ENCODE measurements at places on chromosomes 4 and X. TPM values are rescaled to one million over a fixed set of nuclear protein-coding genes. Genes with fewer than 3 reads are reported as not detected.

DNA sequence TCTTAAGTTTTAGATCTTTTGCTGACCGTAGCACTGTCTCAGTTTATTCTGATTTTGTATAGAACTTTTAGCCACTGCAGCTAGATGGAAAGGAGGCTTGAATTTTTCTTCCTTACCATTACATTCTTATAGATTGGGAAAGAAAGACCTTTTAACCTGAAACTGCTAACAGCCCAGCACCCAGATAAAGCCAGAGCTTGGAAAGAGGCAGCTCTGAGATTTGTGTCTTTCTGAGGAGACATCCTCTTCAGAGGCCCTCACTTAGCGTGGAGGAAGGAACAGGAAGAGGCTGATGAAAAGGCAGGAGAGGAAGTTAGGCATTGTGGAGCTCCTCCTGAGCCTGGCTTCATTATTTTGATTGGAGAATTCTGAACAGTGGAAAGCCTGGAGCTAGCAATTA, 35.1 kb downstream of the ATG4A start:
- no peak for DNase-seq

DNA sequence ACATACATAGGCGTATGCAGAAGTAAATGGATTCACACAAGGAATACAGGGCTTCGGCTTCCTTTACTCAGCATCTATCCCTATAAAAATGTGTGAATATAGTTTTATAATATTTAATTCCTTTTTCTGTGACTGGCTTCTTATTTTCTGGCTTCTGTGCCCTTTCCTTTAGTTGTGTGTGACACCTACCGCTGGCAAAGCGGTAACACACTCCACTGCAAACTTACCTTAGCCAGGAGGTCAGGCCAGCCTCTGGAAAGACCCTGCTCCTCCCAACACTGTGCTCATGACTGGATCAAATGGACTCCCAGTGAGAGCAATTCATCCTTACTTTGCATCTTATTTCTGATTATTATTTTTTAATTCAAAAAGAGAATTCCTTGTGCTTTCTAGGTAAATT, 244.2 kb downstream of the ANK2 start:
- DNase-seq, result no peak

DNA sequence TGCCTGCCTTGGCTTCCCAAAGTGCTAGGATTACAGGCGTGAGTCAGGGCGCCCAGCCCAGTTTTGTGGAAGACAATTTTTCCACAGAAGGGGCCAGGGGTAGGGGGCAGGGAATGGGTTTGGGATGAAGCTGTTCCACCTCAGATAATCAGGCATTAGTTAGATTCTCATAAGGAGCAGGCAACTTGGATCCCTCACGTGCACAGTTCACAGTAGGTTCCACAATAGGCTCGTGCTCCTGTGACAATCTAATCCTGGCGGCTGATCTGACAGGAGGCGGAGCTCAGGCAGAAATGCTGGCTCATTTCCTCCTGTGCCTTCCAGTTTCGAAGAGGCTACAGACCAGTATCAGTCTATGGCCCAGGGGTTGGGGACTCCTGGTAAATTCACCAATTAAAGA, 491.6 kb upstream of the AADAT start:
- no peak for DNase-seq

DNA sequence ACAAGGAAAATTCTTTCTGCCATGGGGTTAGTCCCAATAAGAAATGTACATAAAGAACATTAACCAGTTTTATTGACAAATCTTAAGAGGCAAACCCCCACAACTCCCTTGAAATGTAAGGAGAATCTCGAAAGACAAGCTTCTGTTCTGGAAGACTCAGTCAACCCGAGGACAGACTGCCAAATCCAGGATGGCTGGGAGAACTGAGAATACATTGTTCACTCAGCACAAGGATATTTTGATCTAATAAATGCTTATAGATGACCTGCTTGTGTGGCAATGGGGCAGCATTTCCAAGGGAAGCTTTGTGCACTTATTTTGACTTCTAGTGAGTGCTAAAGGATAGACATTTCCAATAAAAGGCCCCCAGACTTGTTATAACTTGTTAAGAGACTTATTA, 280.4 kb downstream of the DHX15 start:
- no peak for DNase-seq

DNA sequence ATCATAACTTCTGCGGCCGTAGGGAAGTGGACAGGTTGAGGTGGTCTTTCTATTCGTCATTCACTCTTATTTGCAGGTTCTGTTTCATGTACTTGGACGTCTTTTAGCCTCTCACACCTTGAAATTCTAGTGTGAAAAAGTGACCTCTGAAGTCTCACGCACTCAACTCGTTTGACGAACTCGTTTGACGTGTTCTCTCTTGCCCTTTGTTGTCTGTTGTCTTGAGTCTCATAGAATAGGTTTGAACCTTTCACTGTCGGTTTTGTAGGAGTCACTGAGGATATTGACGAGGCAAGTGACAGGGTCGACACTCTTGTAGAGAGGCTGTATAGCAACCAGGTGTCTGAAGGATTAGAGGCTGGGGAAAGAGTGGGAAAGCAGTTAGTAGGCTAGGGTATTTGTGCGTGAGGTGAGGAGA, 1.1 kb upstream of the PGRMC2 start:
- DNase-seq, result no peak

- no peak for DNase-seq
Measured at GRCh38 chr4:147050356-147050765, 104.7 kb upstream of the TTC29 start.

DNA sequence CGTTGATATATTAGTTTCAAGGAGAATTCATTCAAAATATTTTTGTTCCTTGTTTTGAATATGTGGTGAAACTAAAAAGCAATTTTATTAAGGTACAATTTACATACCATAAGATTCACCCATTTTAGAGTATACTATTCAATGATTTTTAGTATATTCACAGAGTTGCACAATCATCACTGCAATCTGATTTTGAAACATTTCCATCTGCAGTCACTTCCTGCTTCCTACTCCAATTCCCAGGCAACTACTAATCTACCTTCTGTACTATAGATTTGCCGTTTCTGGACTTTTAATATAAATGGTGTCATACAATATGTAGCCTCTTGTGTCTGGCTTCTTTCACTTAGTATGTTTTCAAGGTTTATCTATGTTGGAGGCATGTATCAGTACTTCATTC, 71.3 kb downstream of the SLC9A7 start:
- no peak for DNase-seq

GRCh38 chr4:82469791-82470345, 39.5 kb downstream of the ENOPH1 start:
- DNase-seq, result peak; percentile 18

DNA sequence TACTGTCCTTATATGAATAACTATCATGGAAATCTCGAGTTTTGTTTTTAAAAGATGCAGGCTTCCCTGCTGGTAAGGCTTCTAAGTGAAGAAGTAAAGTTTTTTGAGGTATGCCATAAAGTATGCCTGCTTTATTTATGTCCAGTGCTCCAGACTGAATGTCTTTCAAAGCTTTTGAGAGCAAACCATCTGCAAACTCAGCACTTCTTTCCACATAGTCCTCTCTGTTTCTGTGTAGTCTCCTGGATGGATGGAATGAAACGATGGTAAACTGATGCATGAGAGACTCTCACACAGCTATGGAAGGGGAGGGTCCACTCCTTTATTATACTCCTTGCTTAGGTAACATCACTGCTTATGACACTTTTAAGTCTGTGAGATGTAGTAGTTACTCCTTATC, 73.7 kb downstream of the NCAPG start:
- DNase-seq, result no peak

GRCh38 chr4:26140150-26140898, 180.5 kb upstream of the RBPJ start:
- DNase-seq, result peak; percentile 19

DNA sequence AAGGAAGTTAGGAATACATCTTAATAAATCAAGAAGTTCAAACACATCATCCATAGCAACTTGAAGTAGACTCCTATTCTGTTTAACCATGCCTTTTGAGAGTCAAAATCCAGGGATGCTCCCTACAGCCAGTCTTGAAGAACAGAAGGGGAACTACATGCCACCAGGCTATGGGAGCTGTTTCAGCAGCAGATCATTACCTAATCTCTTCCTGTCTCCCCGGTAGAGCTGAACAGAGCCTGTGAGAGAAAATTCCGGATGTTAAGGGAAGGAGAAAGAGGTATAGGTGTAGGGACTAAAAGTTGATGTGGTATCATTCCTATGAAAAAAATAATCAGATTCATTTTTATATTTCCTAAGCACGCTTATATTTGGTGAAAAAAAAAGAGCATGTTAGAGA, 352.2 kb downstream of the SPRY1 start:
- DNase-seq, result no peak

DNA sequence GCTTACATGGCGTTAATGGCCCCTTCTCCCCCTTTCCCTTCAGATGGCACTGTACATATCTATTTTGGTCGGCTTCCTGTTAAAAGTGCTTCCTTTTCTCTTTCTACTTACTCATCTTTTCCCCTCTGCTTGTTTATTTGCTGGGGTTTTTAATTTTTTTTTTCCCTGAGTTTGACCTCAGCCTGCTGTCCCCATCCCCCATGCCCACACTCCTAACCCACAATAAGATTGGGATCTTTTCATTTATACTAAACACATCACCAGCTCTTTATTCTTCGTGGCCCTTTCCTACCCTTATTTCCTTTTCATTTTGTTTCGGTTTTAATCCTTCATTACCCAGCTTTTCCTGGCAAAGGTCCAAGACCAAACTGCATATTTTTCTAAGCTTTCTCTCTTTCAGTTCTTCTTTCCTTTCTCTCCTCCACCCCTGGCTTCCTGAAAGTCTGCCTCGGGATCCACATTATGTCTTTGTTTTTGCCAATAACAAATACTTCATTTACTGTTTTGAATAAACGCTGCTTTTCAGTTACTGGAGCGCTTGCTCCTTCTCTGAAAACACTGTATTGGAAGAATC, 152.0 kb upstream of the USP9X start:
- DNase-seq, result no peak

GRCh38 chr4:112840061-112840460, 203.1 kb downstream of the LARP7 start:
- peak; percentile 9 for DNase-seq

DNA sequence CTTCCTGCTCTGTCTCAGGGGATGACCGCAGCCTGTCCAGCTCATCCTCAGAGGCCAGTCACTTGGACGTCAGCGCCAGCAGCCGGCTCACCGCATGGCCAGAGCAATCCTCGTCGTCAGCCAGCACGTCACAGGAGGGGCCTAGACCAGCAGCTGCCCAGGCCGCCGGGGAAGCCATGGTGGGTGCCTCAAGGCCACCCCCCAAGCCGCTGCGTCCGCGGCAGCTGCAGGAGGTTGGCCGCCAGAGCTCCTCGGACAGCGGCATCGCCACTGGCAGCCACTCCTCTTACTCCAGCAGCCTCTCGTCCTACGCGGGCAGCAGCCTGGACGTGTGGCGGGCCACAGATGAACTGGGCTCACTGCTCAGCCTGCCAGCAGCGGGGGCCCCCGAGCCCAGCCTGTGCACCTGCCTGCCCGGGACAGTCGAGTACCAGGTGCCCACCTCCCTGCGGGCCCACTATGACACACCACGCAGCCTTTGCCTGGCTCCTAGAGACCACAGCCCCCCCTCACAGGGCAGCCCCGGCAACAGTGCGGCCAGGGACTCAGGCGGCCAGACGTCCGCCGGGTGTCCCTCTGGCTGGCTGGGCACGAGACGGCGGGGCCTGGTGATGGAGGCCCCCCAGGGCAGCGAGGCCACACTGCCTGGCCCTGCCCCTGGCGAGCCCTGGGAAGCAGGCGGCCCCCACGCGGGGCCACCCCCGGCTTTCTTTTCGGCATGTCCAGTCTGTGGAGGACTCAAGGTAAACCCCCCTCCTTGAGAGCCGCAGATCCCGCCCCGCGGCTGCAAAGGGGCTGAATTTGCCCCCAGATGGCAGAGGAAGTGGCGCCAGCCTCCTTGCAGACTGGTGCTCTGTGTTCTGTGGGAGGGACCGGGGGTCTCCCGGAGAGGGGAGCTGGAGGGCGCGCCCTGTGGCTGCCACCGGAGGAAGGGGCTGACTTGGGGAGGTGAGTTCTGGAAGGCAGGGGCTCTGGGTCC, 29.9 kb downstream of the DOK7 start:
- no peak for DNase-seq

GRCh38 chrX:135384161-135384836, 37.4 kb upstream of the SMIM10L2A start:
- no peak for DNase-seq

DNA sequence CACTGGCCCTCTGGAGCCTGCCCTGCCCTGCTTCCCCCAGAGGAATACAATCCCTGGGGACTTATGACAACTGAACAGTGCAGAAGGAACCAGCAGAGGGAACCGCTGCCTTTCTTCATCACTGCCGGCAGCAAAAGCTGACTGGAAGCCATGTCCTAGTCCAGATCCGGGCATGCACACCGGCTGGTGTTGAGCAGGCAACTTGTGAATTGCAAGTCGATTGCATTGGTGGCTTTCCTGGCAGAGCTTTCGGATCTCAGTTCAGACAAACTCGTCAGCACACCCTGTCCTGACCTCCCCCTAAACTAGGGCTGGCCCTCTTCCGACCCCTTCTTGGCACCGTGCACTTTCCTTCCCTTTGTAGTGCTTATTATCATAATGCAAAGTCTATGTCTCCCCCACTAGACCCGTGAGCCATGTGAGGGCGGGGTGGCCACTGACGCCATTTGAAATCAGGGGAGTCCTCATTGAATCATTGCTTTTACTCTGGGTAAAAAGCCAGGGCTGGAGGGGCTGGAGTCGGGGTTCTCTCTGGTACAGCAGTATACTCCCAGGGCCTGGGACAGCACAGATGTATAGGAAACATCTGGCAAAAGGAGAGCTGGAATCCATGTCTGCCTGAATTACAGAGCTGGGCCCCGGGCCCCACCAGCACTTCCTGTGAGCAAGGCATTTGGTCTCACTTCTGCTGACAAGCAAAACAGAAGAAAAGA, 1.8 kb downstream of the ARHGAP4 start:
- no peak for DNase-seq

DNA sequence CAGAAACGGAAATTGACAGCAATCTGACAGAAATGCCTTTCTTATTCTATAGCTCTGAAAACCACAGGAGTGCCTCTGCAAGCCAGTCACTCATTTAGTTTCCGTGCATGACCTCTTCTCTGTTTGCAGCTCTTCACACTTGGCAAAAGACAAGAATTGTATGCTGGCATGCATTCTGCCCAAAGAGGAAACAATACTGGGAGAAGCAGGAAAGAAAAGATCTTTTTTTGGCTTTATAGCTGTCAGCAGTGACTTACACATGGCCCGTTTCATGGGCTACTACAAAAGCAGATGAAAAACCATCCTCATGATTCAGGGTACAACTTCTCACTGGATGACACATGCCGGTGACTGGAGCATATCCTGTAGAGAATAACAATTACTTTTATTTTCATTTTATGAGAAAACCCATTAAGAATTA, 249.4 kb downstream of the ADAMTS3 start:
- DNase-seq, result peak; percentile 83

ESX1 gene
- not detected for total RNA-seq

ARAP2 gene
- 8.3 TPM for total RNA-seq

RNF150 gene
- 3.2 TPM for total RNA-seq

BCORL1 gene
- total RNA-seq, result 5.8 TPM

AWAT2 gene
- not detected for total RNA-seq

EXOC1L gene
- total RNA-seq, result not detected
